ENCODE measurements at places on chromosomes 7 and 10.

- peak; percentile 69 for DNase-seq
Measured at GRCh38 chr7:100545360-100546128, 6.5 kb downstream of the AGFG2 start.

- no peak for DNase-seq
Measured at GRCh38 chr7:129898502-129899160, 54.1 kb downstream of the UBE2H start.

DNA sequence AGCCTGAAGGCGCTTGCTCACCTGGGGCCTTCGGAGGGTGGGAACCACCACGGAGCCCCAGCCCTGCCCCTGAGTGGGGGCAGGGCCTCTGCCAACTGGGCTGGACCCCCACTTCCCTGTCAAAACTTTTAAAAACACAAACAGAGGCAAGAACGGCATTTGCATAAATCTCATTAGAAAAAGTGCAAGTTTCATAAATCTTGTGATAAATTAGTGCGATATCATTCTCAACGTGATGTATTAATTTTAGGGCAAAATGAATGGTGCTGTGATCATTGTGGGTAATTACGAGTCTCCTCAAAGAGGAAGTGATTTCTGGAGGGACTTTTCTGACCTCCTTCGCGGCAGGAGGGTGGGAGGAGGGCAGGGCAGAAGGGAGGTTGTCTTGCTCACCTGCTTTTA is 98.3 kb downstream of the CDH23 start:
- no peak for DNase-seq

DNA sequence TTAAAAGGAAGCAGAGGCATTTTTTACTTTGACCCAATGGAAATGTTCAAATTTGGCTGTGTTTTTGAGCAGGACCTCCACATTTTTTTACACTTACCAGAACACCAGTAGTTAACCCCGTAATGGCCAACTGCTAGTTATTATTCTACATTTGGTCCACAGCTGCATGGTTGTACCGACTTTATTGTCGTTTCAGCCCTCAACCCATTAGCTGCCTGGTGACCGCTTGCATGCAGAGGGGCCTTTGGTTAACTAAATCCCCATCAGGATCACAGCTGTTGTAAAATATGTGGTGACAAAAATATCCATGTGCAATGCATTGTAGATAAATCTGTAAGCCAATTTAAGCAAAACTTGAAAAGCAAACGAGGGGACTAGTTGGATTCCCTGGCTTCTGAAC is 342.2 kb upstream of the MEOX2 start:
- no peak for DNase-seq

- DNase-seq, result no peak
Measured at GRCh38 chr7:136086712-136087111, 109.6 kb upstream of the MTPN start.

- peak; percentile 3 for DNase-seq
Measured at GRCh38 chr7:70694971-70695794, 436.8 kb upstream of the GALNT17 start.

DNA sequence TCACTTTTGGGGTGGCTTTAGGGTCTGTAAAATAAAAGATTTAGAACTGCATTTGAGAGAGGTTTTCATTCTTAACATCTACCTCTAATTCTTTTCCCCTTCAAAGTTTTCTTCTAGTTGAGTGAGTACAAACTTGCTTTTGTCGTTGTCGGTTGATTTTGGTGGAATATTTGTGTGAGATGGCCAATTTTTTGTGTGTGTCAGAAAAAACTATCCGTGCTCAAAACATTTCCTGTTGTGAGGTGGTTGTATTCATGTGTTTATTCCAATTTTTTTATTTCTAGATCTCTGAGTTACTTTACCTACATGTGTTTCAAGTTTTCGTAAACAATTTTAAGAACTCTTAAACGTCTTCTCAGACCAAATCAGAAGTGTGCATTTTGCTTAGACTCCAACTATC is 1.6 kb downstream of the AHR start:
- DNase-seq, result no peak

DNA sequence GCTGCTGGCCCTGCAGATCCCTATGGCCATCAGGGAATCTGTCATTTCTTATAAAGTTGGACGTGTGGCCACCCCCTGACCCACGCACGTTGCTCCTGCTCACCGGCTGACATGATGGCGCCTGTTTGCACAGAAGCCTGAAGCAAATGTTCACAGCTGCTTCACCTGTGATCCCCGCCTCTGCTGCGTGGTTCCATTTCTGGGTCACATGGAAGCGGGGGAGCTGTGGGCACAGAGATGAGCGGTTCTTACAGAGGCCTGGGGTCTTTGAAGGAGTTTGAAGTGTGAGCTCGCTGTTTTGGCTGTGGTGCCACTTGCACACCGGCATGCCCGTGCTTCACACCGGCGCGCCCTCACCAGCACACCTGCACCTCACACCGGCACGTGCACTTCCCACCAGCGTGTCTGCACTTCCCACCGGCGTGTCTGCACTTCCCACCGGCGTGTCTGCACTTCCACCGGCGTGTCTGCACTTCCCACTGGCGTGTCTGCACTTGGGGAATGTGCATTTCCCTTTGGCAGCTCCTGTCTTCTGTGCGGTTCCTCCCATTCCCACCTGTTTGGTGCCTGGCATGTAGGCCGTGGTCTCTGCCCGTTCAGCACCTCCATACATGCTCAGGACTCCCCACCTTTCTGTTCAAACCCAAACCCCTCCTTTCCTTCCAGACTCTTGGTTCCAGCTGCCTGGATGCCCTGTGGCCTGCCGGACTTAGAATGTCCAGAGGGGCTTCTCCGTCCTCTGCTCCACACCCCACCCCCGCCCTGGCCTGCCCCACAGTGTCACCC is 86.7 kb downstream of the INPP5A start:
- DNase-seq, result no peak

DNA sequence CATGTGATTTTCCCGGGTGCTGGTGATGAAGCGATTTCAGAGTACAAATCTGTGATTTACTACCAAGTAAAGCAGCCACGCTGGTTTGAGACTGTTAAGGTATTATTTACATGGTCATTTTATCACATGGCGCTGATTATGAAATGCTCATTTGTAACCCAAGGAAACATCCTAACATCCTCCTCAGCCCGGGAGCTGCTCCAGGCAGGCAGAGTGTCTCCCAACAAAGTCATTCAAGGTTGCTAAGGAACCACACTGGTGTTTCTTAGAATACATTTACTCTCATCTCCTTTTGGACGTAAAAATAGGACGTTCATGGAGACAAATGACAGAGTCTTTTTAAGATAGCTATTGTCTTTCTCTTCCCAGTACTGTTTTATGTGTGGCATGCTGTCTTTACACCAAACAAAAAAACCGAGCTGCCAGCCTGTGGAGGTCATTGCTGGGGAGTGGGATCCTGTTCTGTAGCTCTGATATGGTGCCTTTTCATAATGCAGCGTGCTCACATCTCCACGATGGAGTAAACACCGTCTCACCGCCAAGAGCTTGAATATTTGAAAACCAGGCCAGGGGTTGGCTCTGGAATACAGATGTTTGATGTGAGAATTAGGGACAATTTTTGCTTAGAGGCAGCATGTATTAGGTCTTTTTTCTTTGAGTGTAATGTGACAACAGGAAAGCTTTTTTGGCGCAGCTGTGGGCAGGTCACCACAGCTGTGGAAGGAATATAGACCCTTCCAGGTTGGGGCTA is 119.6 kb downstream of the DOCK1 start:
- no peak for DNase-seq

DNA sequence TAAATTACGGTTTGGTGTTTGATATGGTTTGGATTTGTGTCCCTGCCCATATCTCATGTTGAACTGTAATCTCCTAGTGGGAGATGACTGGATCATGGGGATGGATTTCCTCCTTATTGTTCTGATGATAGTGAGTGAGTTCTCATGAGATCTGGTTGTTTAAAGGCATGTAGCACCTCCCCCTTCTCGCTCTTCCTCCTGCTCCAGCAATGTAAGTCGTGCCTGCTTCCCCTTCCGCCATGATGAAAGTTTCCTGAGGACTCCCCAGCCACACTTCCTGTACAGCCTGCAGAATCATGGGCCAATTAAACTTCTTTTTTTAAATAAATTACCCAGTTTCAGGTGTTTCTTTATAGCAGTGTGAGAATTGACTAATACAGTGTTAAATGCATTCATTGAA is 116.6 kb downstream of the DOCK4 start:
- no peak for DNase-seq

- no peak for DNase-seq
Measured at GRCh38 chr10:101668566-101668965, 26.4 kb downstream of the FBXW4 start.

DNA sequence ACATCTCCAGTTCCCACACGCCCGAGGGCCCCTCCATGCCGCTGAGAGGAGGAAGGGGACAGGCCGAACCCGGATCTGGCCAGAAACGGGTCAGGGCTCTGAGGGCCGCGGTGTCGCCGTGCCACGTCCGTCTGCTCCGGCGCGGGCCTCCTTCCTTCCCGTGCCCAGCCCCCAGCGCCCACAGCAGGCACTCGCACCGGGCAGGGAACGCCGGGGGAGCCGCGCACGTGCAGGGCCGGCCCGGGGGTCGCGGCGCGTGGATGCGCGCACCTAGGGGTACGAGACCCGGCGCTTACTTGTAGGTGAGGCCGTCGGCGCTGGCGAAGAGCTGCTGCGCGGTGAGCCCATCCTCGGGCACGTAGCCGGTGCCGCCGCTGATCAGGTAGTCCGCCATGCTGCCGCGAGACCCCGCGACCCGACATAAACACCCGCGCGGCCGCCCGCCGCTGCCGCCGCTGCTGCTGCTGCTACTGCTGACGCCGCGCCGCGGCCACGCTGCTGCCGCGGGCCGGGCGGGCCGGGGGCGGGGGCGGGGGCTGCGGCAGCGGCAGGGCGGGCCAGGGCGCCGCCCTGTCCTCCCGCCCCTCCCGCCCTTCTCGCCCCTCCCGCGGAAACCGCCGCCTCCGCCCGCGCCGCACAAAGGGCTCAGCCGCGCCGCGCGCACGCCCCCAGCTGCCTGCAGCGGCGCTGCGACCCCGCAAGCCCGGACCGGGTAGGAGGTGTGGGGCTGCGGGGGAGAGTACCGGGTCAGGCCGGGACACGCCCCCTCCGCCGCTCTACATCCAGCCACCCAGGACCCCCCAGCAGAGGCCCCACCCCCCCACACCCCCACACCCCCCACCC is 4.1 kb downstream of the IMPDH1 start:
- DNase-seq, result peak; percentile 64

DNA sequence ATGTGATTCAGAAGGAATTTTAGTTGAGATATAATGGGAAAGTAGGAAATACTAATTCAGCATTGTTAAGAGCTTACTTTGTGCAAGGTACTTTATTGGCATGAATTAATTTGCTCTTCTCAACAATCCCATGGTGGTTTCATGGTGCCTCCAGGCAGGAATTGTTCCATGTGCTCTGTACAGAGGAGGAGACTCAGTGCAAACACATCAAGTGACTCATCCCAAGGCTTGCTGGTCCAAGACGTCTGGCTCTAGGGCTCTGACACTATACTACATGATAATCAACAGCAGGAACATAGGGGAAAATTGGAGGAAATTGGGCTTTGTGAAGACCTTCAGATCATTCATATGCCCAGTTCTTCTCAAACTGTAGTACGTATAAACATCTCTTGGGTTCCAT is 66.5 kb upstream of the PRKG1 start:
- no peak for DNase-seq

DNA sequence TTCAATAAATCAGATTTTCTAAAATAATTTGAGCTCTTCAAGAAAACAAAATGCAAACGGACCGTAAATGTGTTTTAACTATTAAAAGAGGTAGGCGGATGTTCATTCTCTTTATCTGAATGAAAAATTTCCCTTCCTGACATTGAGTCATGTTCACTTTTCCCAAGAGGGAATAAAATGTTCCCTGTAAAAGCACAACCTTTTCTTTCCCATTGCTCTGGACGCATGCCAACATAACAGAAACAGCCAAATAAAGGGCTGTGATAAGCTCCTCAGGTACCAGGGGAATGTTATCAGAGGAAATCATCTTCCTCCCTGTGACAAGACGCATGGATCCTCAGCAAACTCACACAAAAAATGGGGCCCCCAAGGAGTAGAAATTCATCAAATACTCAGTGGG is 251.8 kb downstream of the MTERF1 start:
- no peak for DNase-seq

GRCh38 chr10:110006358-110007160 is 1.2 kb upstream of the ADD3 start:
- DNase-seq, result no peak

GRCh38 chr10:64271983-64272382 is 750.8 kb downstream of the REEP3 start:
- no peak for DNase-seq

GRCh38 chr10:69643779-69644657 is 14.0 kb downstream of the FAM241B start:
- DNase-seq, result no peak

DNA sequence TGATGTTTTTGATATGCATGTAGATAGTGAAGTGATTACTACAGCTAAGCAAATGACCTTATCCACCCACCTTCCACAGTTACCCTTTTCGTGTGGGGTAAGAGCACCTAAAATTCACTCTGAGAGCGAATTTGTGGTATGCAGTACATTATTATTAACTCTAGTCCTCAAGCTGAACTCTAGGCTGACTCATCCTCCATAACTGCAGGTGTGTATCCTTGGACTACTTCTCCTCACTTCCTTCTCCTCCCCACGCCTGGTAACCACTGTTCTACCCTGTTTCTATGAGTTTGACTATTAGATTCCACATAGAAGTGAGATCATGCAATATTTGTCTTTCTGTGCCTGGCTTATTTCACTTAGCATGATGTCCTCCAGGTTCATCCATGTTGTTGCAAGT is 484.6 kb downstream of the GATA3 start:
- no peak for DNase-seq

GRCh38 chr10:14491811-14492210 is 161.1 kb upstream of the FRMD4A start:
- no peak for DNase-seq

DNA sequence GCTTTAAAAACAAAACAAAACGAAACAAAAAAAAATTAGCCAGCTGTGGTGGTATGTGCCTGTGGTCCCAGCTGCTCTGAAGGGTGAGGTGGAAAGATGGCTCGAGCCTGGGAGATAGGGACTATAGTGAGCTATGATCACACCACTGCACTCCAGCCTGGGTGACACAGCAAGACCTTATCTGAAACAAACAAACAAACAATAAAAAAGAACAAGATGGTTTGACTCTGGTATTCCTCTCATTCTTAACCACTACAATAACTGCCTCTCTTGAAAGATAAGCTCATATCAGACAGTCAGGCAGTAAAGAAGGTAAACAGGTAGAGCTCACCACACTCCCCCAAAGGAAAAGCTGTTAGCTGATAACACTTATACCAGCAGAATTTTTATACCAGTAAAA is 14.1 kb upstream of the DUSP5 start:
- no peak for DNase-seq

All from activated naive CD4-positive, alpha-beta T cell treated with Interleukin-2 at 50 U/mL for 16 hours (primary cell).